ENCODE measurements at places on chromosomes 5 and 9.

DNA sequence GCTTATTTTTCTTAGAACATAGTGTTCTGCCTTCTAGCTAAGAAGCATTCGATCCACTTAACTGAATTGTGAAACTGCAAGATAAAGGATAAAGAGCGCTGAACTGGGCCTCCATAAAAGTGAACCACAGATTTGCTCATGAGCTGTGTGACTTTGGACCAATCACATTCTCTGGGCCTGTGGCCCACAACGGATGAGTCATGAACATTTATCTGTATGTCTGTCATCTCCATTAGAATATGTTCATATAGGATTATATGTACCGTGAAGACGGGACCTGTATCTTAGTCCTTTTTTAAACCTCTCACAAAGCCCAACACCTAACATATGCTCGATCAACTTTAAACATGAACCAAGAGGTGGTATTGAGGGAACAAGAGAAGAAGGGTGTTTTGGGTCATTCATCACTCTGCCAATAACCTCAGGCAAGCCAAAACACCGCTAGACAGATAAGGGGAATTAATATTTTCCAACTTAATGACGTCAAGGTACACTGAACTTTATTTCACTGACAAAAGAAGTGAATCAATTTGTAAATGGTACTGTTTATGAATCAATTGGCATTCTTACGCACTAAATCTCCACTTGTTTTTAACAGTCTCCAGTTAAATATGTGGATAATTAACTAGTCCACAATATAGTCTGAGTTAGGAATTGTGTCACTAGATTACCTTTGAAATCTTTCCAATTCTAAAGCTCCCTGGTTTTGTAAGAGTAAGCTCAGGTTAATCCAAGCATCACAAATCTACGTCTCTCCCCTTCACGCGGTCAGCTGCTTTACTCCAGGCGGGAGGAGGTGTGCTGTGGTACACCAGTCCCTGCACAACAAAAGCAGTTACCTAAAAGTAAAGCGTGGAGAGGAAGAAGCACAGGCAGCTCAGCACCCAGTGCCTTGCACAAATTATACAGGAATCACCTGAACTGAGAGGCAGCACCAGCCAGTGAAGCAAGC, 1.6 kb downstream of the TMEM245 start:
- no peaks in the 10 kb centered on the region for H3K36me3 ChIP-seq
- H3K27me3 ChIP-seq: no peaks in the 10 kb centered on the region
- peak overlapping the region; percentile 89 for H3K4me3 ChIP-seq
- DNase-seq: peak; percentile 59
- peak overlapping the region; percentile 97 for H3K27ac ChIP-seq

DNA sequence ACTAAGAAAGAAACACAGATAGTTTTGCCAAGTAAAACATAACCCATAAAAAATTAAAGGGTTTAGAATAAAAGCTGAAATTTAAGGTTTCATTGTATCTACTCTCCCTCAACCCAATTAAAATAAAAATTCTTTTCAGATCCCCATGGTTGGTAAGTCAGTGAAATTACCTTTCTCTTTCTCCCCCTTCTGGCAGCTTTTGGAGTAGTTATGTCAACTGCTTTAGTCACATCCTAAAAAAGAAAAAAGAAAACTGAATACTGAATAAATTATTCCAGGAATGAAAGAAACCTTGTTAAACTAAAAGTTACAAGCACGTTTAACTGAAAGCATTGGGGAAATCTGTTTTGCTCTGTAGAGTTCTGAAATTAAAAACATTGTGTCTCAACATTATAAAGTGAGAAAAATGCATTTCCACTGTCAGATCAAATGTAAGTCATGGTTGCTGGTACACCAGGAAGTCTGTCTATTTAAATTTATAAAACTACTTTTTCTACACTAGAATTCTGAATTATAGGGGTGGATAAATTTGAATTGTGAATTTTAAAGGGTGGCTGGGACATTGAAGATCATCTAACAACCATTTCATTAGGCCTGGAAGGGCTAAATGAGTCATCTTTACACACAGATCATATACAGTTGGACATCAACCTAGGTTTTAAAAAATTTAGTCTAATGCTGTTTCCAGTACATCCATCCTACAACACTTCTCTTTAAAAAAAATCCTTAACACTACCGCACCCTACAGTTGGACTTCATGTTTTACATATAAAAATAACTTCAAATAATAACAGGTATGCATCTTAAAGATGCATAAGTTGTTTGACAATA, 24.7 kb downstream of the PSIP1 start:
- H3K4me3 ChIP-seq: no peak overlapping the region
- no peak for DNase-seq
- no peak overlapping the region for H3K27ac ChIP-seq
- no peaks in the 10 kb centered on the region for H3K4me1 ChIP-seq
- H3K36me3 ChIP-seq: peaks cover 35% of the 10 kb centered on the region

GRCh38 chr9:69173891-69174615, at the start of gene TJP2:
TSS of gene TJP2 (plus strand) at chr9:69174277. CDS start at chr9:69174373, 96 bp downstream.
- no peaks in the 10 kb centered on the region for H3K27me3 ChIP-seq
- peak; percentile 86 for DNase-seq
- H3K4me1 ChIP-seq: peaks cover 33% of the 10 kb centered on the region

DNA sequence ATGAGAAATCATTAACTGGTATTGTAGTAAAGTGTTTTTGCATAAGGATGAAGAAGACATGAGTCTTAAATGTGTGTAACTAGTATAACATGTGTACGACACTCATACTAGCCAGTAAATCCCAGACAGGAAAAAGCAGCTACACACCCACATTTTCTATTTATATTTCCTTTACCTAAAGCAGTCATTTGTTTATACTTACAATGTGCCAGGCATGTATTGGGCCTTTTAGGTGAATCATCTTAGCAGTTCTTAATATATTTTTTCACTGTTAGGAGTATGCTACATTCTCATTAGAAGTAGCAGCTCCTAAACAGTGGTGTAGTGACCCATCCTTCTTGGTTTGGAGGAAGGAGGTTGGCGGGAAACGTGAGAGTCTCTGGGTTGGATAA, 55.8 kb upstream of the TMC1 start:
- H3K27me3 ChIP-seq: no peaks in the 10 kb centered on the region
- no peak overlapping the region for H3K4me3 ChIP-seq
- H3K36me3 ChIP-seq: no peaks in the 10 kb centered on the region
- no peaks in the 10 kb centered on the region for H3K4me1 ChIP-seq
- no peak overlapping the region for H3K27ac ChIP-seq

DNA sequence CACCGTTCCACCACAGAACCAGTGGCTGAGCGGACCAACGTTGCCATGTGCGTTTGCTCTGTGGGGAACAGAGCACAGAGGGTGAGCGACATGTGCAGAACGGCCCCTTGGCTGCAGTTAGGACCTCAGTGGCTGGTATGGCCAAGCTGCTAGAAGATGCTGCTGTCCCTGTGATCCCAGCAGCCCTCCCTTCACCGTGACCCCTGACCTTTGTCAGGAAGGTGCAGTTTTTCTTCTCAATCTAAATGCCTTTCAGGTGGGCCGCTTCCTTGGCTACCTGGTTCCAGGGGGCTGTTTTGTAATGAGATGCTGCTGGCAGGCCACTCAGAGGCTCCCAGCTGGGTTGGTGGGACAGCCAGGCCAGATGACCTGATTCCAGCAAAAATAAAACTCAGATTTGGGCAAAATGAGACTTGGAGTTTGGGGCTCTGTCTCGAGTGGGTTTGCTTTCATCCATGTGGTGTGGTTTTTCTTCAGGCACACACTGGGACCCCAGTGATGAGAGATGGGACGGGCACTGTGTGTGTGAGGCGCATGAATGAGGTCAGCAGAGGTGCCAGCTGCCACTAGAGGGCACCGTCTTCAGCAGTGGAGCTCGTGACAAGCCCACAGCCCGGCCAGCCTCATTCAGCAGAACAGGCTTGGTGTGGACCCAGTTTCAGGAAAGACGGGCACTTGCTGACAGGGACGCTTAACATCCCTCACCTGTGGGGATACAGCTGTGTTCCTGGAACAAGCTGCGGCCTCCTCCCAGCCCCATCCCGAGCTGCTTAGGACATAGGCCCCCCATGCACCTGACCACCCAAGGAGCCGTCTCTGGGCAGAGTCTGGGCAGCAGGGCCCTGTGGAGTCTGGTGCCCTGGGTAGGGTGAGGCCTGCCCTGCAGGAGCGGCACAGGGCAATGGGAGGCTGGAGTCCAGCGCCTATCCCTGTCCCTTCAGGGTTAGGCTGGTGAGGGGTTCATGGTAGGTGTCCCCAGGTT, 4.1 kb downstream of the MRPS2 start:
- H3K27me3 ChIP-seq: no peaks in the 10 kb centered on the region
- peaks cover 32% of the 10 kb centered on the region for H3K36me3 ChIP-seq
- H3K4me3 ChIP-seq: no peak overlapping the region

DNA sequence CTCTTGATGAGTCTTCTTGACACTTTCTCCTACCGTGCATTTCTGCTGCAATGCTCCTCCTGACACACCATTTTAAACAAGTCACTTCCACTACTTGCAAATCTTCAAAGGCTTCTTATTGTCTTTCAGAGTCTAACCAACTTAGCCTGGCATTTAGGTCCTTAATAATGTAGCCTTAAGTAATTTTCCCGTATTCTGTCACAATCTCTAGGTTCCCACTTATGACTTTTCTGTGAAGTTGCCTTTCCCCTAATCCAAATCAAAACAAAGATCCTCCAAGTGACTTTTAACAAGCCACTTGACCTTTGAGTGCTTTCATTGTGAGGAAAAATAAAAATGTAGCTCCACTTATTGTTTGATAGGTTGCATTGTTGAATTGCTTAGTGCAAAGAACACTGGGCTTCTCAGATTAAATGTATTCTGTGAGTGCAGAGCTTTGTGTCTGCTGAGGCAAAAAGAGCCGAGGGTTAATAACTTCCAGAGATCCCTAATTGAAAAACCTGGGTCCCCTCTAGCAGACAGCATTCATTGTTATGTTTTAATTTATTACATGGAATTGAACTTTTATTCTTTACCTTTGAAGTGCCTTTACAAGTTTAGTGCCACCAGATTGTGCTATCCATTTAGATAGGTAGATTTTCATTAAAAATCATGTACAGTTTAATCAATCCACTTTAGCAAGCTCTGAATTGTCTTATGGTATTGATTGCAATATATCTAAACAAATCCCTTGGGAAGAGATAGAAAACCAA, 341.7 kb upstream of the TYRP1 start:
- no peak overlapping the region for H3K27ac ChIP-seq
- DNase-seq: no peak
- no peaks in the 10 kb centered on the region for H3K27me3 ChIP-seq
- no peaks in the 10 kb centered on the region for H3K4me1 ChIP-seq
- no peak overlapping the region for H3K4me3 ChIP-seq
- no peaks in the 10 kb centered on the region for H3K36me3 ChIP-seq

GRCh38 chr5:35647128-35647527, 29.5 kb downstream of the SPEF2 start:
- no peaks in the 10 kb centered on the region for H3K36me3 ChIP-seq
- H3K4me1 ChIP-seq: no peaks in the 10 kb centered on the region
- no peak overlapping the region for H3K27ac ChIP-seq

DNA sequence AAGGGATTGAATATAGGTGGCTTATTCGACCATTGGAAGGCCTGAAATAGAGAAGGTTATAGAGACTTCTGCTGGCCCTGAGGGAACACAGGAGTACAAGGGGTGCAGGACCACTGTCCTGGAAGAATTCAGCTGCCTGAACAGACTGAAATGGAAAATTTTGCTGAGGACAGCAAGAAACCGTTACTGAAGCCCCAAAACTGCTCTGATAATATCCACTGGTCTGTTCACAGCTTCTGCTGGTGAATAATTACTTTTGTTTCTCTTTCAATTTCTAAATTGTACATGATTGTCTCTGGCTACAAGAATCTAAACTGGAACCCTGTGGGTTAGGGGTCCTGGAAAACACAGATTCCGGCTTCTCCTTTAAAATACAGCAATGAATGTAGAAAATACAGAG, 218.5 kb upstream of the CDH12 start:
- DNase-seq: no peak
- no peak overlapping the region for H3K27ac ChIP-seq
- H3K4me1 ChIP-seq: no peaks in the 10 kb centered on the region
- H3K4me3 ChIP-seq: no peak overlapping the region
